ENCODE measurements at places on chromosomes 1 and 21. TPM values are rescaled to one million over a fixed set of nuclear protein-coding genes. Genes with fewer than 3 reads are reported as not detected.

The GUCA2B gene
- total RNA-seq: not detected

The AUNIP gene
- total RNA-seq: 13.8 TPM

The ADAMTSL4 gene
- 0.65 TPM for total RNA-seq

The TSPAN2 gene
- 0.32 TPM for total RNA-seq

The WNT9A gene
- total RNA-seq: 0.53 TPM

The ZNF695 gene
- 6.2 TPM for total RNA-seq

The VANGL1 gene
- total RNA-seq: 29.6 TPM

The F3 gene
- total RNA-seq: 472 TPM

The OR10J4 gene
- total RNA-seq: not detected

The UBE2U gene
- total RNA-seq: not detected

The C8A gene
- total RNA-seq: not detected

The TNFRSF9 gene
- total RNA-seq: 0.14 TPM

The FABP3 gene
- total RNA-seq: 3.4 TPM

The SOX13 gene
- total RNA-seq: 9.5 TPM

The NFASC gene
- 0.41 TPM for total RNA-seq

The KLF17 gene
- not detected for total RNA-seq

The COL8A2 gene
- total RNA-seq: 0.78 TPM

The DNM3 gene
- 2.1 TPM for total RNA-seq

The NIBAN1 gene
- total RNA-seq: 28.2 TPM

The WNT3A gene
- not detected for total RNA-seq

The SIK1 gene
- total RNA-seq: 26.8 TPM

The RGS7 gene
- total RNA-seq: not detected

The NFIA gene
- total RNA-seq: 16.8 TPM

The AMY1B gene
- total RNA-seq: not detected

Data from foreskin keratinocyte (primary cell).